ENCODE measurements at places on chromosomes 5 and 9.

GRCh38 chr5:124887223-124887622, 140.8 kb upstream of the ZNF608 start:
- no peak for DNase-seq

DNA sequence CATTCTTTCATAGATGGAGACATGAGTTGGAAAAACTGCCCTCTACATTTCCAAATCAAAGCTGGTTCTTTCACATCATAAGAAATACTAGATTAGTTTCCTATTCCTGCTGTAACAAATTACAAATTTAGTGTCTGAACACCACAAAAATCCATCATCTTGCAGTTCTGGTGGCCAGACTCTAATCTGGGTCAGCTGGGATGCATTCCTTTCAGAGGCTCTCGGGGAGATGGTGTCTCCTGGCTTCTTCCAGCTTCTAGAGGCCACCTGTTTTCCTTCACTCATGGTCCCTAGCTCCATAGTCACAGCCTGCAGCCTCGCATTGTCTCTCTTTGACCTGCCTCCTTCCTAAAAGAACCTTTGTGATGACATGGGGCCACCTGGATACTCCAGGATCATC, 65.2 kb downstream of the RETREG1 start:
- DNase-seq = no peak

DNA sequence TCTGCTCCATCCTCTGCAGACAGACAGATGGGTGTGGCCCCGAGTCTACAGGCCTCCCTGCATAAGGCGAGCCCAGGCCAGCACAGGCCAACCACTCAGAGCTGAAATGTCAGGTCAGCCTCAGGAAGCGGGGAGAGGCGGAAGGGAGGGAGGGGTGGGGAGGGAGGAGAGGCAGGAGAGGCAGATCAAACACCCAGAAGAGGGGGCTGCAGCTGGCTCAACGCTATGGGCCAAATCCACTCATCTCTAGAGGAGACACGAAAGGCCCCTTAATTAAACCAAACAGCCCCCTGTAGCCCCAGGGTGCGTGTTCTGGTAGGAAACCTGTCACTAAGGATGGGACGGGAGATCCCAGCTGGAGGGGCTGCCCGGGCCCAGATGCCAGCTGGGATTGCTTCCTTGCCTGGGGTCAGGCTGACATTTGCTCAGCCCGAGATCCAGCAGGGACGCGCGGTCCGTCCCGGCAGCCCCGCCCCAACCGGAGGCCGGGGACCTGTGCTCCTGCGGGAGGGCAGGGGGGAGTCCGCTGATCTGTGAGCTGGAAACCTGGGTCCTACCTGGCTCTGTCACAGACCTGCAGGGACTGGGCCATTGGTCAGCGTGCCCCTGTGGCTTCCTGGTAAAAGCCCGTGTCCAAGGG, 97.2 kb upstream of the SARDH start:
- no peak for DNase-seq

DNA sequence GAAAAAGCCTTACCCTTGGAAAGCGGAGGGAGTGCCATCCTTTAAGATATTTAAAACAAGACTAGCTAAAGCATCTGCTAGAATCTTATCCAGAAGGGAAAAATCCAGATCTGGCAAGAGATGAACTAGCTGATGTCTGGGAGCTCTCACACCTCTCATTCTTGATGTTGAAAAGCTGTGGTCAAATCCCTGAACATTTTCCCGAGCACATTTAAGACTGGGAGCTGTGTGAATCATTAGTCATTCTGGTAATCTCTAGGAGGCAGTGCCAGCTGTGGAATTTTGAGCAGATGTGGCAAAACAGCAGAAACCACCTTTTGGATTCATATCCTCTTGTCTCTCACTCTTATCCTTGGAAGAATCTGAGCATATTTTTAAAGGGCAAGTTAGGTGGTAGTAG, 218.0 kb downstream of the MAN2A1 start:
- DNase-seq = no peak

GRCh38 chr5:83724935-83725334, 4.3 kb upstream of the HAPLN1 start:
- no peak for DNase-seq

- DNase-seq = no peak
Measured at GRCh38 chr5:37839407-37840052, at the start of gene GDNF. GDNF (minus strand) TSS chr5:37840041; CDS start chr5:37834796, 5,245 bp downstream.

DNA sequence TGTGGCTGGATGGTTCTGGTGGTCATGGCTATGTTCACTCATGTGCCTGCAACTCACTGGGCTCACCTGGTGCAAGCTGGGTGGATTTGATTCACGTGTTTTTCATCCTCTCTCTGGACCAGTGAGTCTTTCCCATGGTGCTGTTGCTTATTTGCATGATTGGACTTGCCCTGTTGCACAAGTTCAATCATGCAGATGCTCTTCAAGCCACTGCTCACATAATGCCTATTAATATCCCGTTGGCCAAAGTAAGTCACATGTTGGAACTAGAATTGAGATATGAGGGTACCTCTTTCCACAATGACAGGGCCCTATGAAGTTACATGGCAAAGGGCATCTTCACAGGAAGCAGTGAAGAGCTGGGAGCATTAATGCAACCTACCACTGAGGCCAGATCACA, 26.5 kb upstream of the MROH2B start:
- no peak for DNase-seq

GRCh38 chr9:84593352-84593751, 76.2 kb upstream of the NTRK2 start:
- DNase-seq = no peak

- DNase-seq = no peak
Measured at GRCh38 chr5:75512383-75513074, 838 bp downstream of the POLK start.

All from AML-193 (cell line).